Glomerular endothelial cell (primary cell): ENCODE measurements at places on chromosomes 3 and 15.

DNA sequence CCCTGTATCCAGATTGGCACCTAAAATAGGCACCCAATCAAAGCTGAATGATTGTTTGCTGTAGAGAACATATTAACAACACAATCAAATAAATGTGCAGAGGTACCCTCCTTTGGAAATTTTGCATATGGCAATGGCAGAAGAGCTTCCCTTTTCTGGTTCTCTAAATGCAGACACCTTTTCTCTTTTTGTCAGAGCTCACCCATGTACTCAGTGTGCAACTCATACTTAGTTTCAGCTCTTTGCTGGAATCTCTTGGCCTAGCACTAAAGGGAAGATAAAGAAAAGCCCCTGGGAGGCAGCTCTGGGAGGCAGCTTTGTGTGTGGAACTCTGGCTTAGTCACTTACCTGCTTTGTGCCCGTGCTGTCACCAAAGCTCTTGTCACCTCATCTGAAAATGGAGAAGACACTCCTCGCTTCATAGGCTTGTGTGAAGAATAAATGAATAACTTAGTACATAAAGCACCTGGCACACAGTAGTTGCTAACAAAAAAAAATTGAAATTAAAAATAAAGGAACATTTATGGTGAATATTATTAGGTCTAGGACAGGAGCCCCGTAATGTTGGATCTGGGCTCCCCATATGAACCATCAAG, 28.8 kb downstream of the ST6GAL1 start:
- DNase-seq, result no peak

DNA sequence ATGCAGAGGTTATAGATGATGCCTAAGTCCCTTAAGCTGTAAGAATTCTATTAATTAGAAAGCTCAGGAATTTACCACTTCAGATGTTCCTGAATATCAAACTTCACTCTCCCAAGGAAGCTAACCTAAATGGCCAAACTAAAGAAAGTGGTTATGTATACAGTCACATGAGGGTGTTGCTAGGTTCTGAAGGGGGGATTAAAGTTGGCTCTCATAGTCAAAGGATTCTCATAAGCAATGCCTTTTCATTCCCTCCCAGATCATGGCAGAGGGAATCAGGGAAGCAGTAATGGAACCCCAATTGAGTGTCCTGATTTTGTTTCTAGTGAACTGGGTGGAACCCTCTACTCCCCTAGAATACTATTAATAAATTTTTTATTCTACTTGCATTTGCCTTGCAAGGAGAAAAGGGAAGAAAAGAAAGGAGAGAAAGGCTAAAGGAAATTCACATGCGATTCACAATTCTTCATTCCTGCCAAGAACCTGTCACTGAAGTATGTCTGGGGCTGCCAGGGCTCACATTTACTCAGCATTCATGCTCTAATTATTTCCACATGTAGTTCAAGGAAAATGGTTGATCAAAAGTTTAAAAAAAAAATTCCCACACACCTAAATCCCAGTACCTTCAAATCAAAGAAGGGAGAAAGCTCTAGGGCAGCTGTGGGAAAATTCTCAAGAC, 25.1 kb downstream of the FSTL1 start:
- no peak for DNase-seq

DNA sequence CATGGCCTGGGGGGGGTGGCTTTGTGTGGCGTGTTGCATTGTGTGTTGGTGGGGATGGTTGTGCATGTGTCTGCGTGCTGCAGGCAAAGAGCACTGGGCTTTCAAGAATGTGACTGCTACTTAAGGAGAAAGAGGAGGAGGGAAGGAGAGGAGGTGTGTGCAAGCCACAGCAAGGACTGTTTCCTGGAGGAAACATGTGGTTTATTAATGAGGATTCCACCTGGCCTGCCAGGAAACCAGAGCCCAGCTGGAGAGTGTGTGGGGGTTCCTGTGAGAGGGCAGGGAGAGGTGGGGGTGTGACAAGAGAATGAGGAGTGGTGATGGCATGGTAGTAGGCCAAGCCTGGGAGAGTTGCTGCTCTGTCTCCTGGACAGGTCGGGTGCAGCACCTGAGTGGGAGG, 258.1 kb upstream of the ROPN1 start:
- DNase-seq, result no peak

GRCh38 chr3:27570421-27571106, 86.4 kb upstream of the SLC4A7 start:
- no peak for DNase-seq

DNA sequence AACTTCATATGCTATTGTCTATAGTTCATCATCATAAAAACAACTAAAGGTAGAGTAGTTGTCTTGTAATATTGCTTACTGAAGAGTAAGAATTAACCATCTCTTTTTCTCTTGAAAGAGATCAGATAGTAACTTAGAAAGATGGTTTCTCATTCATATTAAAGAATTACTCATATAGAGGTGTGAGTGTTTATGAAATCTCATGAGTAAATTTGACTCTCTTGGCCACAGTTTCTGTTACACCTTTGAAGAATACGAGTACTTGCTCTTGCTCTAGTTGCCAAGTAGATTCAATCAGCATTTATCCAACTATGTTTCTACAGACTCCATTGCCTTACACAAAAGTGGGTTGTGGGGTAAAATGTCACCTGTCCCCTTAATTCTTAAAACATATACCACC, 247.4 kb upstream of the MANF start:
- DNase-seq, result no peak

DNA sequence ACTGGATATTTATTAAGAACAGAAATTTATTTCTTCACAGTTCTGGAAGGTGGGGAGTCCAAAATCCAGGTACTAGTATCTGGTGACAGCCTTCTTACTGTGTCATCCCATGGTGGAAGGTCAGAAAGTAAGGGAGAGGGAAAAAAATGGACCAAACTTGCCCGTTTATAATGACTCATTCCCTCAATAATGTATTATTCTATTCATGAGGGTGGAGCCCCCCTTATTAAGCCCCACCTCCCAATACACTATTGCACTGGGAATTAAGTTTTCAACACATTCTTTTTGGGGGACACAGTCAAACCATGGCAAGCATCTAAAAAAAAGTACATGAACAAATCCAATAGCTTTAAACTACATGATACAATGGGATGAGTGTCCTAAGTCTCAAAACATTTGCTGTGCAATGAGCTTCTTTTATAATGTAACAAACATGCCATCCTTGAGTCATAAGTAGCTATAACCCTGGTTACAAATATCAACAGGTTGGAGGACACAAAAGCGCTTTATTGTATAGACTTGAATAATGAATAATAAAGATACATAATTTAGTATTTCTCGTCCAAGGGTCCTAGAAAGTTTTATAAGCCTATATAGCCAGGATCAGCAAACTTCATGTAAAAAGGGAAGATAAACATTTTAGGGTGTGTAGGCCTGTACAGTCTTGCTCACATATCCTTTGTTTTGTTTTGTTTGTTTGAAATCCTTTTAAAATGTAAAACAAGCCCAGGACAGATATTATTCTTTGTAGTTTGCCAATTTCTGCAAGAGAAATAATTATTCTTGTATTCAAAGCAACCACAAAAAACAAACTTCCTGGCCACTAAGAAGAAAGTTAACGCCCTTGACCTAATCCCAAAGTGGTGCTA, 160.6 kb upstream of the RAP2B start:
- no peak for DNase-seq

GRCh38 chr3:14516738-14517345, 23.3 kb downstream of the GRIP2 start:
- no peak for DNase-seq

DNA sequence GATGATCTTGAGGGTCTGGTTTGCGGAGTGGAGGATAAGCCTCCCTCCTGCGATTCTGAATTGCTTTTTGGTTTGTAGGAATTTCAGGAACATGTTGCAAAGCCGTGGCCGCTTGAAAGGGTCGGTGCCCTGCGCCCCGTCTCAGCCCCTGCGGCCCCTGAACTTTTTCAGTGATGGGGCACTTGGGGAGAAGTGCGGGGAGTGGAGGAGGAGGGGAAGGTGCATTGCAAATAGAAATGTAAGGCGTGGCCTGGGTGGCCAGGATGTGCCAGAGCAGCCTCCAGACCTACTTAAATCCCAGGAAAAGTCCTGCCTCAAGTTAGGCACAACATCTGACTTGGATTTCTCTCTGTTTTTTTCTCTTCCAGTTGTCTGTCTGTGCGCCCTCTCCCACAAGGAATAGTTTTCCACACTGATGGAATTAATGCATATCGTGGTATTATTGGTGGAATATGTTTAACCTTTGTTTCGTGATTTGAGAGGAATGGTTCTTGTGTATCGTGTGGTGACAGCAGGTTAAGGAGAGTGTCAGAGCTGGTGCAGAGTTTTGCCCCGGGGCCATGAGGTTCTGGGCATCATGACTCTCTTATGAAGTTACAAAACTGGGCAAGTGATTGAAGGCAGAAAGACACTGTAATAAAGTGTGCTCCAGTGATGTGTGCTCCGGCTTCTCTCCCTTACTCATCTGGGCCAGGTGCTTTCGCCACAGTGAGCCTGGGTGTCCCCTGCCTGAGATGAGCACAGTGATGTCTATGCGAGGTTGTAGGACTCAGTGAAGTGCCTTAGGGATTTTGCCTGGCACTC, 153.8 kb downstream of the PGPEP1L start:
- no peak for DNase-seq

- no peak for DNase-seq
Measured at GRCh38 chr3:187628169-187628568, 42.0 kb downstream of the SST start.

DNA sequence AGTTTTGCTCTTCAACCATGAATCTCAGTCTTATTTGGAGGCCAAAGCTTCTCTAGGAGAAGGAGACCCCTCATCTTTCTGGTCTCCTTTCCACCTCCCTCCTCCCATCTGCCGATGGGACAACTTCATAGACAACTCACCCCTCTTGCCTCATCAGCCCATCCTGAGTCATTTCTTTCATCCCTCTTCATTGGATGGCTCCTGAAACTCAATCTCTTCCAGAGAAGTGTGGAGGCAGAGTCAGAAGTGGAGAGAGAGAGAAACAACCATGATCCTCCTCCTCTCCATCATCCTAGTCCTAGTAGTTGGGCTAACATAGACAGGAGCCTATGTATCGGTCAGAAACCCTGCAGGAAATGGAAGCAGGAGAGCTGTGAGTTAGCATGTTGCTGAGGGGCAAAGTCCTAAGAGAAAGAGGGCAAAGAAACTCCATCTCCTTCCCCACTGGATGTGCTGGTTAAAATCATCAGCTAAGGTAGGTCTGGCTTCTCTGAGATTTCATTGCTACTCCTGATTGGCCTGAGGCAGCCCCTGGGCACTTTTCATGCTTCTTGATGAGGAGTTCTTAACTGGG, 21.3 kb upstream of the HCN4 start:
- DNase-seq, result no peak

- DNase-seq, result no peak
Measured at GRCh38 chr15:72237853-72238224, 6.8 kb upstream of the PKM start.

GRCh38 chr3:126913524-126913923, 69.4 kb upstream of the PLXNA1 start:
- no peak for DNase-seq

DNA sequence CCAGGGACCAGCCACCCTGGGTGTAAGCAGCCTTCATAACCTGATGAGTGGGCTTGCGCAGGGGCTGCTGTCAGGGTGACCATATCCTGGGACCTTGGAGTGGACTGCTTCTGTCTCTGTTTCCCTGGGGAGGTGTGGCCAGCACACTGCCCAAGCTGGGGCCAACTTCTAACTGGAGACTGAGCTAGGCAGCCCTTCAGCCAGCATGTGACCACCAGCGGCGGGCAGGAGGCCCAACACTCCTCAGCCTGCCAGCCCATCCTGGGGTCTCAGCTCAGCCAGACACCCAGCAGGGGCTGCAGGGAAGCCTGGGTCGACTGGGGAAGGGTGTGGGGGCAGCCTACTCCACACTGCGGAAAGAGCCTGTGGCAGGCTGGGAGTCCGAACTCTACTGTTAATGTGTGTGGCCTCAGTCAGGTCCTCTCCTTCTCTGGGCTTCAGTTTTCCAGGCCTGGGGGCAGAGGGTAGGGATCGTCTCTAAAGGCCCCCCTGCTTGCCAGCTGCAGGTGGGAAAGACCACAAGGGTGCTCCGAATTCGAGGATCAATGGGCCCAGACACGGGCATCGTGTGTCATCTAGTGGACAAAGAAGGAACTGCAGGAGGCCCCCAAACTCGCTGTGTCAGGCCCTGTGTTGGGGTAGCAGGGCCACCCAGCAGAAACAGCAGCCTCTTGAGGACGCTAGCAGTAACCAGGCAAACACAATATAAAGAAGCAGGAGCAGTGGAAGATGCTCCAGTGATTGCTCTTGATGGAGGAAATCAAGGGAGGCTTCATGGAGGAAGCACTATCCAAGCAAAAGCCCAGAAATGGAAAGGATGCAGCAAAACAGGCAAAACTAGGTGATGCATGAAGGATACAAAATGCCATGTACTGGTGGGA, 2.0 kb upstream of the SEMA3G start:
- no peak for DNase-seq

DNA sequence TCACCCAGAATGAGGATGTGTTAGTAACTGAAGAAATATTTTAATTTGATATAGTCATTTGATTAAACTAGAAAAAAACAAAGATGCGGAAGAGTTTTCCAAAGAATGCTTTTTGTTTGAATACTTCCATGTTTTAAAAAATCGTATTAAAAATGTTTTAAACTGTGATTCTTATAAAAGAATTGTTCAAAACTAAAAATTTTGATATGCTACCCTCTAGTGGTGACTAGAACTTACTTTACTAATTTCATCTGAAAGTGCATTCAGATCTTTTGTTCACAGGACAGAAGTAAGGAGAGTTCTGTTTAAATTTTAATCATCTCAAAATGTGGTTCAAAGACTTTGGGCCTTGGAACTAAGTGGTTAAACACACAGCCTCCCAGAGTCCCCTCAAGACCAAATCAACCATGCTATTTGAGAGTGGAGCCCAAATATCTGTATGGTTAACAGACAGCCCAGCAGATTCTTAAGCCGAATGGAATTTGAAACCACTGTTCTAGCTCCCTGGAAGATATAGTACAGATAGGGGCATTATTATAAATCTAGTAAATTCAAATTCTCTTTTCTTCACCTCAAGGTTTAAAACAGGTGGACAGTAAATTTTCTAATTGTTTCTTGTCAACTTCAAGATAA, 45.2 kb upstream of the SYNPR start:
- no peak for DNase-seq

GRCh38 chr3:195116407-195117185, 154.4 kb downstream of the XXYLT1 start:
- no peak for DNase-seq

- no peak for DNase-seq
Measured at GRCh38 chr3:12984023-12984823, 89.0 kb downstream of the IQSEC1 start.

DNA sequence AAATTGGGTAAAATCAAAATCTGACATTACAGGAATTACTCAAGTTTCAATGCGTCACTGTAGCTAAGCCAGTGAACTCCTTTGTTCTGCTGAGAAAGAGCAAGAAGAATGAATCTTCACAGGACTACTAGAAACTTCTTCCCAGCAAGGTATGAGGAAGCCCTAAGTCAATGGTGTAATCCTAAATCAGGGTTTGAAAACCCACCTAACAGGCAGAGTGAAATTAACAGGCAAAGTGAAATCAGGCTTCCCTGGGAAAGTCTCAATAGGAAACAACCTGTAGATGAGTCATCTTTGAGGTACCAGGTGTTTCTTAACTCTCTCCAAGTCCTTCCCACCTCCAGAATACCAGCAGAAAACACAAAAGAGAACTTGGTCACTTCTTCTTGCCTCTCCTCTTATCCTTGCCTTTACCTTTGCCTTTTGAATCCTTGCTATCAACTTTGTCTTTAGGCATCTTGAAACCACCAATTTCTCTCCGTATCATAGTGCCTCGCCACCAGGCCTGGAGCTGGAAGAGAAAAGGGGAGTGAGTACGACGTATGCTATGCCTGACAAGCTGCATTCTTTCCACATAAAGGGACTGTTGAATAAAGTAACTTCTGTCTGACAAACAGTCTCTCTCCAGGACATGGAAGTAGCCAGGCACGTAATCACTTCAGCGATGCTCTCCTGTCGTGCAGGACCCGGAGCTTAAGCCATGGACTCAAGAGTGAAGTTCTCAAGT, 60.6 kb upstream of the RPL35A start:
- no peak for DNase-seq
